ENCODE measurements at places on chromosomes 7 and 10. TPM values are rescaled to one million over a fixed set of nuclear protein-coding genes. Genes with fewer than 3 reads are reported as not detected.

The TMEM213 gene
- total RNA-seq, result not detected

The FAM237B gene
- not detected for total RNA-seq

The ICA1 gene
- 36.9 TPM for total RNA-seq

The CCDC7 gene
- 0.74 TPM for total RNA-seq

The CPEB3 gene
- 1.9 TPM for total RNA-seq

The HSPA12A gene
- total RNA-seq, result 6.9 TPM

The MMD2 gene
- not detected for total RNA-seq

The ZP3 gene
- 1.4 TPM for total RNA-seq

The FHIP2A gene
- 14.0 TPM for total RNA-seq

The ACTL6B gene
- 2.1 TPM for total RNA-seq

The FZD1 gene
- total RNA-seq, result 0.91 TPM

The SUN3 gene
- not detected for total RNA-seq

The NCF1 gene
- total RNA-seq, result 0.47 TPM

The NEUROG3 gene
- total RNA-seq, result 0.31 TPM

The UCN3 gene
- total RNA-seq, result not detected

The HMX2 gene
- 1.3 TPM for total RNA-seq

The SEPTIN14 gene
- not detected for total RNA-seq

The LIPK gene
- total RNA-seq, result not detected

The NRCAM gene
- total RNA-seq, result 4.3 TPM

The ACBD7 gene
- 17.8 TPM for total RNA-seq

The OGDH gene
- total RNA-seq, result 89.1 TPM

The H2BK1 gene
- total RNA-seq, result not detected

The FOXI2 gene
- 1.0 TPM for total RNA-seq

The OPN4 gene
- not detected for total RNA-seq

The PRKAR1B gene
- 58.0 TPM for total RNA-seq

The GDF2 gene
- total RNA-seq, result not detected

The EPO gene
- total RNA-seq, result 0.95 TPM

The SEMA3D gene
- 3.5 TPM for total RNA-seq

The OR2A1 gene
- not detected for total RNA-seq

The ASAH2B gene
- 6.3 TPM for total RNA-seq

The CYP26A1 gene
- 6.2 TPM for total RNA-seq

The COPS6 gene
- 128 TPM for total RNA-seq

The SLC13A1 gene
- total RNA-seq, result not detected

The NEBL gene
- total RNA-seq, result 10.5 TPM

The PCDH15 gene
- 0.15 TPM for total RNA-seq

The FAM24B gene
- 0.50 TPM for total RNA-seq

The SFRP4 gene
- not detected for total RNA-seq

The PNLIPRP1 gene
- total RNA-seq, result not detected

The GBX1 gene
- not detected for total RNA-seq

The HACD1 gene
- total RNA-seq, result 30.8 TPM

The APBB1IP gene
- total RNA-seq, result not detected

The NACAD gene
- total RNA-seq, result 6.4 TPM

The VGF gene
- 7.4 TPM for total RNA-seq

The UCMA gene
- 4.1 TPM for total RNA-seq

The ZNF425 gene
- total RNA-seq, result 4.0 TPM

The ATOH7 gene
- total RNA-seq, result 0.39 TPM

The CAMK2B gene
- 0.15 TPM for total RNA-seq

The SERPINE1 gene
- 5.6 TPM for total RNA-seq

The PRSS37 gene
- not detected for total RNA-seq

The BTBD16 gene
- not detected for total RNA-seq

The ARHGEF35 gene
- total RNA-seq, result 14.2 TPM

Measured in H1 (cell line).